Adipocyte (in vitro differentiated cells): ENCODE measurements at places on chromosomes 12 and 14.

- peak; percentile 56 for DNase-seq
Measured at GRCh38 chr14:55026441-55026792, 482 bp downstream of the WDHD1 start.

DNA sequence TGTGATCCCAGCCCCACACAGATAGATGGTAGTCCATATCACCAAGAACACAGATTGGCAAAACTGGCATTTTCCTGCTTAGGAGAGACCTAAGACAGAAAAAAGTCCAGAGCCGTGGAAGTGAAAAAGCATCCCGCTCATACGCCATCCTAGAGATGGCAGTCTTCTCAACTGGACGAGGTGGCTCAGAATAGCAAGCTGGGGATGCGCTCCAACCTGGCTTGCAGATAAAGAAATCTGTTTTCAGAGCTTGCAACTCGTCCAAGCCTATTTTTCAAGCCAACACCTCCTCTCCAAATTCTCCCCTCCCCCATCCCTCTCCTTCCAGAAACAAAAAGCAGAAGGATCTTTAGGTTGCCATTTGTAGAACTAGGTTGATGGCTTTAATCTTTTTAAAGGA, 74.3 kb upstream of the OTX2 start:
- no peak for DNase-seq

DNA sequence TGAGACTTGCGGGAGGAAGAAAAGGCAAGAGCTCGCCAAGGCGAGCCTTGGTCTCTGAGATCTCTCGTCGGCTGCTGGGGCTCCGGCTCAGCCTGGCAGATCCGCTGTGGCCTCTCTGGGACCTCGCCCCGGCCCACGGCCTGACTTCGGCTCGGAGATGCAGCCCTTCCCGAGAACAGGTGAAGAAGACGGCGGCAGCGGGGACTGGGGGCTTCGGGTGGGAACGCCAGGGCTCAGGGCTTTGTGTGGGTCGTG, 6.0 kb upstream of the HOXC9 start:
- DNase-seq, result no peak

DNA sequence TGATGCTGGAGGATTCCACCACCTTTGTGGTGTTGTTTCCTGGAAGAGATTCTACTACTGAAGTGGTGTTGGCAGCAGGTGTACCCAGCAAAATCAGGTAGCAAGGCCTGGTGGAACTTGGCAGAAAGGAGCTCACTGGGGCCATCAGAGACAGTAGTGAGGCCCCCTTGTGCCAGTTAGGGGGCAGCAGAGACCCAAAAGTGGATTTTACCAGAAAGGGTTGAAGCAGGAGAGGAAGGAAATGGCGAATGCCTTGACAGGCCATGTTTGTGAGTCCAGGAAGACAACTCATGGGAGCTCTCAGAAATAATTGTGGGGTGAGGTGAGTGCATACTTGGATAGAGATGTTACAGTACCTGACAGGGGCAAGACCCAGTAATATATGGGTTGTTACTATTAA, 137.7 kb upstream of the FGD4 start:
- DNase-seq, result no peak

DNA sequence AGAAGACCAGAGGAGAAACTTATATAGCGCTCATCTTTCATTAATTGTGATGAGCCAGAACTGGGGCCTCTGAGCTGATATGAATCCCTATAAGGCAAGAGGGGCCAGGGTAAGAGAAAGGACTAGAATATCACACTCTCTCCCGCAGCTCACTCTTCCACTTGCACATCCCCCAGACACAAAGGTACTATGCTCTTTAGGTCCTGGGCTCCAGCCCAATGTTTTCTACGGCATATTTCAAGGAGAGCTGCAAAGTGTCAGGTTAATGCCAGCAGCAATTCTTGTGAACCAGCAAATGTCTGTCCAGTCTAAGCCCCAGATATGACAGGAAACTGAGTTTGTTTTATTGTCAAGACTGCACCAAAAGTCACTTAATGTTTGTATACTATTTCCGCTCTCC, 29.4 kb downstream of the PPP2R5E start:
- no peak for DNase-seq

DNA sequence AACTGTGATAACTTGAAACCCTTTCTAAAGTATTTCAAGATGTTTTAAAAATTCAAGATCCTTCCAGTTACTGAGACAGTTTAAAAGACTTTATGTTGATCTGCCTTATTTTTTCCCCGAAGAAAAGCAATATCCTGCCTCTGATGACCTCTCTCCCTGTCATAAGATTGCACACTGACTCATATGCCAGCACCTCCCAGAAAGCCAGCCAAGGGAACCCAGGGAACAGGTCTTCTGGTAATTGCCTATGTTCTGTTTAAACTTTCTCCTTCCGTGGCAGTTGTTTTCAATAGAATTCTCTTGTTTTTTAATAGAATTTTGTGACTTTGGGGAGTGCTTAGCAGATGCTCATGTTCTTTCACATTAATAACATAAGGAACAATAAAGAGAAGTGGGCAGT, 300.2 kb upstream of the PRKD1 start:
- DNase-seq, result peak; percentile 68

DNA sequence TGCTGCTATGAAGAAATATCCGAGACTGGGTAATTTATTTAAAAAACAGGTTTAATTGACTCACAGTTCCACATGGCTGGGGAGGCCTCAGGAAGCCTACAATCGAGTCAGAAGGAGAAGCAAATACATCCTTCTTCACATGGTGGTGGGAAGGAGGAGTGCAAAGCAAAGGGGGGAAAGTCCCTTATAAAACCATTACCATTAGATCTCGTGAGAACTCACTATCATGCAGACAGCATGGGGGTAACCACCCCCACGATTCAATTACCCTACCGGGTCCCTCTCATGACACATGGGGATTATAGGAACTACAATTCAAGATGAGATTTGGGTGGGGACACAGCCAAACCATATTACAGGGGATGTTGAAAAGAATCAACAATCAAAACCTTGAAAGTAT, 74.9 kb downstream of the PPM1H start:
- no peak for DNase-seq

DNA sequence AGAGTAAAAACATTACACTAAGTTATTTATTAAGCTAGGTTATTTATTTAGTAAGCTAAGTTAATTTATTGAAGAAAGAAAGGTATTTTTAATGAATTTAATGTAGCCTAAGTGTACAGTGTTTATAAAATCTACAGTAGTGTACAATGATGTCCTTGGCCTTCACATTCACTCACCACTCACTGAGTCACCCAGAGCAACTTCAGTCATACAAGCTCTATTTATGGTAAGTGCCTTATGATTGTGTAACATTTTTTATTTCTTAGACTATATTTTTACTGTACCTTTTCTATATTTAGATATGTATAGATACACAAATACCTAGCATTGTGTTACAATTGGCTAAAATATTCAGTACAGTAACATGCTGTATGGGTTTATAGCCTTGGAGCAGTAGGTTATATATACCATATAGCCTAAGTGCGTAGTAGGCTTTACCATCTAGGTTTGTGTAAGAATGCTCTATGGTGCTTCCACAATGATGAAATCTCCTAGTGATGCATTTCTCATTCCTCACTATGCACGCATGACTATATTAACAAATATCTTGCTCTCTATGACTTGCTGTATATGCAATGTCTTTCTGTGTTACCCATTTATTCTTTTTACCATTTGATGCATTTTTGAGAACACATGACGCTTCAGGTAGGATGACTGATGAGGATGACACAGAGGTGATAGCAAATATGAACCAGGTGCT, 309.6 kb upstream of the ATXN7L3B start:
- DNase-seq, result no peak

GRCh38 chr14:104600141-104600643, 4.4 kb downstream of the TMEM179 start:
- DNase-seq, result no peak

- no peak for DNase-seq
Measured at GRCh38 chr12:21571046-21571445, 33.6 kb downstream of the GYS2 start.

DNA sequence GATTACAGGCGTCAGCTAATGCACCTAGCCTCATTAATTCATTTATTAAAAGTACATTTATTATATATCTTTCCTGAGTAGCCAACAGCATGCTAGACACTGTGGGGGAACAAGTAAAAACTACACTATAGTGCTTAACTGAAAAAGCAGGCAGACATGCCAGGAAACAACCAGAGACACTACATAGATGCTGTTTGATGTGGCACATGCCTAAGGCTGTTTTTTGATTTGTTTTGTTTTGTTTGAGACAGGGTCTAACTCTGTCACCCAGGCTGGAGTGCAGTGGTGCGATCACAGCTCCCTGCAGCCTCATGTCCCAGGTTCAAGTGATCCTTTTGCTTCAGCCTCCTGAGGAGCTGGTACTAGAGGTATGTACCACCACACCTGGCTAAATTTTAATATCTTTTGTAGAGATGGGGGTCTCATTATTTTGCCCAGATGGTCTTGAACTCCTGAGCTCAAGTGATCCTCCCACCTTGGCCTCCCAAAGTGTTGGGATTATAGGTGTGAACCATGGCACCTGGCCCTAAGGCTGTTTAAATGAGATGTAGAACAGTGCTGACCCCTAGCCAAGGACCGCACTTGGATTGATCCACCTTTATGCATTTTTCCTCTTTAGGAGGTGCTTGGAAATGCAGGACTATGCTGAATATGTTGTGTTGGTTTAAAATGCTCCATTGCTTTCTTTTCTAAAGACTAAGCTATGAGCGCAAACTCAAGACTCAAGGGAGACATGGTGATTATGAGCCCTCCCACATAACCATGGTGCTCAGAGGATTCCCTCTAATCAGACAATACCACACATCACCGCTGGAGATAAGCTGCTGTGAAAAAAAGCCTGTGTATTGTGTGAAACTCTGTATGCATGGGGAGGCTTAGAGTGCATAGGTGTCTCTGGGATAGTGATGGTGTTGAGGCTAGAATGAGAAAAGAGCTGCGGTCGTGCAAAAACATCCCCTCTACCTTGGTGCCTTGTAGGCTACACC, 10.5 kb upstream of the C14orf93 start:
- DNase-seq, result no peak

GRCh38 chr12:124592481-124593160, 25.2 kb upstream of the NCOR2 start:
- DNase-seq, result no peak

- DNase-seq, result peak; percentile 96
Measured at GRCh38 chr12:131894313-131894860, at the start of gene ULK1. Gene ULK1 (plus strand): TSS chr12:131894622. CDS start chr12:131895002, 380 bp downstream.

GRCh38 chr14:89061696-89062095, 237.2 kb downstream of the TTC8 start:
- no peak for DNase-seq

- no peak for DNase-seq
Measured at GRCh38 chr14:98082833-98083232, 1189.2 kb downstream of the BCL11B start.

GRCh38 chr12:3187846-3188770, 110.9 kb downstream of the TSPAN9 start:
- no peak for DNase-seq

DNA sequence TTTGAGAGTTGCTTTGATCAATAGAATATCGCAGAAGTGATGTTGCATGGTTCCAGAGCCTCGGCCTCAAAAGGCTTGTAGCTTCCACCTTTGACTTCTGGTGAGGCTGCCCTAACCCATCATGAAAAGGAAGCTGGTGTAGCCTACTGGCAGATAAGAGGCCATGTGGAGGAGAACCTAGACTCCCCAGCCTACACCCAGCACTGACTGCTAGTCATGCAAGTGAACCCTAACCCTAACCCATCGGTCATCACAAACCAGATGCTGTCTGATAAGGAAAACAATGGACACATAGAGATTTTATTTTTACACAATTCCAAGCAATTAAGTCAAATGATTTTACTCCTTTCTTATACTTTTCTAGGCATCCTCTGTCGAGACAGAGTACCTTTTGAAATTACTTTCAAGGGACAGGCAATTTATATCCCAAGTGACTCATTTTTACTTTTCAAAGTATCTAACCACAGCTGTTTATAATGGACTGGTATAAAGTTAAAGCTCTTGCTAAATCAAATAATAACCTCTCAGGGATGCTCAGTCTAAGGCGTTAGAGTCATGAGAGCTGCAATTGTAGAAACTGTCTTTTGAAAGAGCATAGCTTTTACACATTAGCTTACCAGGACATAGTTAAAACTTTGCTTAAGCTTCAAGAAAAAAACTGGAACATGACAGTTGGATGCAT, 17.6 kb downstream of the PTPRB start:
- DNase-seq, result no peak

GRCh38 chr12:89393551-89394121, 41.3 kb upstream of the DUSP6 start:
- no peak for DNase-seq

- DNase-seq, result no peak
Measured at GRCh38 chr14:89117012-89117411, 292.6 kb downstream of the TTC8 start.

DNA sequence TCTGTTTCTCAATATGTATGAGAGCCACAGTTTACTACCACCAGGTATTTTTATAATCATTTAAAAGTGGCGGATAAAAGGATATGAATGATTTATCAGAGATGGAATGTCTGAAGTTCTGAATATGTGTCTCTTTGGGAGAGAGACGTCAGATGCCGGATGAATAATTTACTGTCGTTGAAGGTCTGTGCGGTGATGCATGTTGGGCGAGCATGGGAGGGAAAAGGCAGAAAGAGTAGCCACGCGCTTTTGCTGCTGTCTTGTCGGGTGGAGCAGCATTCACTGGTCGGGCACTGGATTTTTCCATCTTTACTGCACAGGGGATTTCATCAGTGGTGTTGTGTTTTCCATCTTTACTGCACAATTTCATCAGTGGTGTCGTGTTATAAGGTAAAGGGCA, 65.6 kb downstream of the SYNE2 start:
- DNase-seq, result no peak

GRCh38 chr12:112828541-112828940, 37.0 kb downstream of the RPH3A start:
- no peak for DNase-seq

DNA sequence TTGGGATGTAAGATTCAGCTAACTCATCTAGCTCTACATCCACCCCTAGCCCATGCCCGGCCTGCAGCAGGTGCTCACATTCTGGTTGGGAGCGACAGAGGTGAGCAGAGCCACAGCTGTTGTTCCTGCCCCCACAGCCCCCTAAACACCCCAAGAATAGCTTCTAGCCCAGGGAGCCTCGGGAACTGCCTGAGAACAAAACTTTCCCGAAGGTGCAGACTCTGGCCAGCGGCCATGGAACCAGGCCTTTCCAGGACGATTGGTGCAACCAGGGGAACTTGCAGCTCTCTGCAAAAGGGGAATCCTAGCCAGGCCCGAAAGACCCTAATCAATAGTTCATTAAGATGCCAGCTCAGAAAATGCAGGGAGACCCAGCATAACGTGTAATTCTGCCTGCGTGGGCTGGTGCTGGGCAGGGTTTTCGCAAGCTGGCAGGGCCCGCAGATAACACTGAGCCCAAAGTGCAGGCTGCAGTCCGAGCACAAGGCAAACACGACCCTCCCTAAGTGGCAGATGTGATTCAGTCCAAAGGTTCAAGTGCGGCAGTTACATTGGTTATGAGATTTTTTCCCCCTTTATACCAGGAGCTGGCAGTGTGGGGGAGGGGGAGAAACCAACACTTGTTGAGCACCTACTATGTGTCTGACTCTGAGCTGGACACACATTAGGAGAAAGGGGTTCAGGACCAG, 122.5 kb upstream of the MAP1LC3B2 start:
- DNase-seq, result no peak

DNA sequence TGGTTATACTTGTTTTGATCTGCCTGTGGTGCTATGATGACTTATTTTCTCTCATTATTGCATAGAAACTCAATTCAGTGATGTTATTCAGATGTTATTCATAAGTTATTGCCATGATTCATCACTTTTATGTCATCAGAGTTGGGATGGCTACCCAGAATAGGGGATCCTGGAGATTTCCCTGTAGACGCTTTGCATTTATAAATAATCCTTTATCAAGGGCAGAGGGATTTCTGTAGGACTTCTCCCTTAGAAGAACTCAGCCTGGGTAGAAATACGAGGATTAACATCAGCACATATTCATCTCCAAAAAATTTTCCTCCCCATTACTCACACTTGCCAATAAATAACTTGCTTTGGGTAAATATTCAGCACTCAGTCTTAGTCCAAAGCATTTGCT, 4.9 kb downstream of the GPRC5A start:
- peak; percentile 62 for DNase-seq
